ENCODE measurements at places on chromosomes 3 and 15.

DNA sequence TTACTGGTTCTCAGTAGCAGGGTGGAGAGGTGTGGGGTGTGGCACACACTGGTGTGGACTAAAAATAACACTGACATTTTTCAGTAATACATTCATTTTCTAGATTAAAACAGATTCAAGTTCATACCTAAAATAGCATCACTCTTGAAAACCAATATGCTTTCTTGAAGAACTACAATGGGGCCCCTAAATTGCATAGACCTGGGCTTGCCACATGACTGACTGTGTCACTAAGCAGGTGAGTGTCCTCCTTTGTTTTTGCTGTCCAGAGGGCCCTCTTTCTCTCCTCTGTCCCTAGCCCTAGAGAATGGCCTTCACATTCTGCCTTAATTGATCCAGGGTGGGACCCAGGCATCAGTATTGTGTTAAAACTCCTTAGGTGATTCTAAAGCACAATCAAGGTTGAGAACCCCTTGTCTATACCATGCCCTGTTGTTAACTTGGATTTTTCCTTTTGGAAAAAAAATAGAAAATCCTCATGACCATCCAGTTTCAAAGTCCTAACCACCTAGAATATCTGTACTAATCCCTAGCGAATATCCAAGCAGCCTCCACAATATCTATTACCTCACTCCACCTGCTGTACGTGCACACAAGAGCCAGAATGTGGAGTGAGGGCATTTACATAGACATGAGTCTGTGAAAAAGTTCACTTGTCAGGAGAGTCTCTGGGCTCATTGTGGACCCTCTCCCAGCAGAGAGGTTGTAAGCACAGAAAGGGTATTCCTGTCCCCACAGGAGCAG lies 18.7 kb upstream of the TMEM41A start:
- no peak for DNase-seq

DNA sequence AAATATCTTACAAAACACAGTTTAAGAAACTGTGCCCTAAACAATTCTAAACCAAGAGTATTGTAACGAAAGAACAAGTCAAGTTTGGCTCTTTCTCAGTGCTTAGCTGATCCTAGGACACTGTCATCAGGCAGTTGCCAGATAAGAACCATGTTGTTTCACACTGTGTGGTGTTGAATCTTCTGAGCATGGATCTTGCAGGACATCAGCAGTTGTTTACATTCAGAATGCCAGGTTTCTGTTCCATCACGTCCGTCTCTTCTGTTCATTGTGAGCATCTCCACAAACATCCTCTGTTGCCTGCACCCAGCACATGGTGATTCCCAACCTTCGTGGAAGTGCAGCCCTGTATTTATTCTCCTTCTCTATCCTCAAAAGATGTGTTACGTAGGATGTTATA lies 67.9 kb downstream of the DCUN1D1 start:
- no peak for DNase-seq

GRCh38 chr3:141269961-141270360 lies 38.3 kb downstream of the PXYLP1 start:
- DNase-seq: no peak

- no peak for DNase-seq
Observed at GRCh38 chr3:134309987-134310700, 59.5 kb upstream of the RYK start.

DNA sequence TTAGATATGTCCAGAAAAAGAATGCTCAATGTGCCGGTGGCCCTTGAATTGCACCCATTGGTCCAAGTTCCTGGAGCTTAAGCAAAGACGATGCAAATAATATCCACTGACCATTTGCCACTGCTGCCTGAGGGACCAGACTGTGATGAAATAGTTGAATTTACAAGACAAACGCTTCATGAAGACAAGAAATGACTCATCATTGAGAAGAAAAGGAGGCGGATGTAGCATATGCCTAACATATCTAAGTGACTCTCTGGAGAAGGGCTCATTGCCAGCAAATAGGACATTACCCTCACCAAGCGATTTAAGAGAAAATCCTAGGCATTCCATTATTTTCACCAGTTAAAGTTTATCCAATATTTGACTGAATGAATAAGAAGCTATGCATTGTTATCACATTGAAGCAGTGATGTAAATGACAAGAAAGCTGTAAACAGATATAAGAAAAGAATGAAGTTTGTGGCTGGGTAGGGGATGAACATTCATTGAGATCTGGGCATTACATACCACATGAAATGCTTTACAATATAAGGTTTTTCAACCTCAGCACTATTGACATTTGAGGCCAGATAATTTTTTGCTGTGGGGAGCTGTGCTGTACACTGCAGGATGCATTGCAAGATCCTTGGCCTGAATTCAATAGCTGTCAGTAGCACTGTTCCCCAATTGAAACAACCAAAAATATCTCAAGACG lies 48.9 kb upstream of the CPNE4 start:
- no peak for DNase-seq

GRCh38 chr15:69609176-69609575 lies 156.6 kb downstream of the RPLP1 start:
- no peak for DNase-seq

DNA sequence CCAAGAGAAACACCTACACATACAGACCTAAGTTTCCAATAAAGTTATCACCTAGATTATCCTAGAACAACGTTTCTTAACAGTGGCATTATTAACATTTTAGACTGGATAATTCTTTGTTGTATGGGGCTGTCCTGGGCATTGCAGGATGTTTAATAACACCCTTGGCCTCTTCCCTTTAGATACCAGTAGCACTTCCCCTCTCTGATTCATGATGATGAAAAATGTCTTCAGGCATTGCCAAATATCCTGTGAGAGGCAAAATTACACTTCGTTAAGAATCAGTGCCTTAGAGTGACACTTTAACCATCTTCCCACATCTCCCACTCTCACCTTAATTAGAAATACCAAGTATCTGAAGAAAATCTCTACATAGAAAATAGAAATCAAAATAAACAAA lies 352.6 kb downstream of the CGGBP1 start:
- DNase-seq: no peak

- no peak for DNase-seq
Observed at GRCh38 chr3:137972396-137972795, 37.6 kb upstream of the CLDN18 start.

DNA sequence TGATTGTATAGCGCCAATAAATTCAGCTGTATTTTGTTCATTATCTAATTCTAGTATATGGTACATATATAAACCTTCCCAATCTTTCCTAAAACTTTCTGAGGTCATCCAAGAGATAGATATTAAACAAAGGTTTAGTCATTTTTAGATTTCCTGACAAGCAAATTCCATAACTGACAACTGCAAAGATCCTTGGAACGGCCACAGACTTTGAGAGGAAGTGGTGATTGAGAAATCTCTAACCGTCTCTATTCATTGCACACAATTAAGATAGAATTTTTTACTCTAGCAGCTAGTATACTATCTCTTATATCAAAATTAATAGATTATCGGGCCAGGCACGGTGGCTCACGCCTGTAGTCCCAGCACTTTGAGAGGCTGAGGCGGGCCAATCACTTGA lies 4.7 kb downstream of the CSNK1G1 start:
- no peak for DNase-seq

DNA sequence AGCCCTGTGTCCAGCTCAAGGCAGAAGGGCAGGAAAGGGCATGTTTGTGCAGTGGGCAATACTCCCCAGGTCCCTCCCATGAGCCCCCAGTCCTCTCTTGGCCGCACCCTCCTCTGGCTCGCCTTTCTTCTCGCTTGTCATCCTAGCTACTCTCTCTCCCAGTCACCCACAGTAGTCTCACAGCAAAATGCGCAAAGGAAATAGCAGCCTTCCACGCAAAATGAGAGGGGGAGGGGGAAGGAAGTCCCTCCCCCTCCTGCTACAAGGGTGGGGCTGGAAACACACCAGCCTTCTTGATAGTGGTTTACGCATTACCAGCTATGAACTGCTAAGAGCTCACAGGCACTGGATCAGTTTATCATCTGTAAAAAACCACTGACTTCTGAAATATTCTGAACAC lies 83.8 kb downstream of the GADL1 start:
- no peak for DNase-seq

- no peak for DNase-seq
Observed at GRCh38 chr3:157785102-157785826, 282.0 kb upstream of the VEPH1 start.

GRCh38 chr3:43206632-43207031 lies 79.7 kb upstream of the SNRK start:
- no peak for DNase-seq

DNA sequence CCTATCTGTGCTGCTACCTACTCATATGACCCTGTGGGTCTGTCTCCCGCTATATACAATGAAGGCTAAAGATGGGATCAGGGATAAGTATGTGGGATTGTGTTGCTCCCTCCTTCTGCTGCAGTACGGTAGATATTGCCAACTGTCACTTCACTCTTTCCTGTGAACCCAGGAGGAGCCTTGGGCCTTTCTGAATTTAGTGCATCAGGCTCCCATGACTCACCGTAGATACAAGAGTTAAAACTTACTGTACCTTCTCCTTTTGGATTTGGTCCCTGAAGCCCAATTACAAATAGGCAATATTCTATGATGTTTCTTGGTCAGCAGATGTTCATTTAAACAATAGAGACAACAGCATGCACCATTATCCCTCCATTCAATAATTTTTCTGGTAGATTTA lies 27.4 kb downstream of the MITF start:
- no peak for DNase-seq

DNA sequence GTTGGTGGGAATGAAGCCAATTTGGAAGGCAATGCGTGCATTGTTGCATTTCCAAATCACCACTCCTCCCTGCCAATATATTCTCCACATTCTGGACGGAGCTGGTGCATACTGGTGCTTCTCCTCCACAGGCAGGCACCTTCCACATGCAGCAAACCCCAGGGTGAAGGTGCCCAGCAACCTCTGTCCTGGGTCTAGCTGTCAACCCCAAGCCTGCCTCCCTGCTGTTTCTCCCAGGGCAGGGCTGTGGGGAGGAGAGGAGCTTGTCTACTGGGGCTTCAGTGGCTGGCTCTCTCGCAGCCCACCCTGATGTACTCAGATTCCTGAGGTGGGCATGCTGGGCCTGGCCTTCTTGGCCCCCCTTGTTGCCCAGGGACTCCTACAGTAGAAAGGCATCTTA lies 20.1 kb downstream of the GASK1A start:
- DNase-seq: no peak

- DNase-seq: no peak
Observed at GRCh38 chr15:56772868-56773639, 39.7 kb upstream of the ZNF280D start.

DNA sequence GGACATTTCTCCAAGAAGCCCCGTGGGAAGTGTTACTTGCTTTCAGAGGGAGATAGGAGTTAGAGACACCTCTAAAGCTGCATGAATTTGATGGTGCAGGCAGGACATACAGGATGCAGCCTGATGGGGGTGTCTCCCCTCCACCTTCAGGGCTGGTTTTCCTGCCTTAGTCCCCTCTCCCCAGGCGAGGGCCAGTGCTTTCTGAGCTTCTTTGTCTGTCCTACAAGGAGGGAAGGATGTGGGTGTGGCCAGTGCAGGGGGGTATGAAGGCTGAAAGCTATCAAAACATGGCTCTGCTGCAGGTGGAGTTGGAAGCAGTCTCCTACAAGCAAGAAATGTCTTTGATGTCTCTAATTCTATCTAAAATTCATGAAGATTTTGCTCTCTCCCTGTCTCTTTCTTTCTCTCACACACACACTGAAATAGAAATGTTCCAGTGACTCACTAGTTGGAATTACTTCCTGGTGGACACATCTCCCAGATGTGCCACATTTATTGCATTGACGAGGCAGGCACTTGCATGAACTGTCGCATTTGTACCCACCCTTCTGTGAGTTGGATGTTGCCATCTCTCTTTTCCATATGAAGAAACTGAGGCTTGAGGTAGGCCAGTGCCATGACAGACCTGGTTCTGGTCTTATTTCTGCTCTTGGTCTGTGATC lies 13.9 kb upstream of the PODXL2 start:
- DNase-seq: peak; percentile 45

GRCh38 chr15:80831606-80832224 lies 52.5 kb downstream of the CEMIP start:
- DNase-seq: no peak

- DNase-seq: no peak
Observed at GRCh38 chr3:80000022-80000421, 232.2 kb upstream of the ROBO1 start.

- DNase-seq: no peak
Observed at GRCh38 chr15:77119446-77119845, 48.5 kb upstream of the TSPAN3 start.

DNA sequence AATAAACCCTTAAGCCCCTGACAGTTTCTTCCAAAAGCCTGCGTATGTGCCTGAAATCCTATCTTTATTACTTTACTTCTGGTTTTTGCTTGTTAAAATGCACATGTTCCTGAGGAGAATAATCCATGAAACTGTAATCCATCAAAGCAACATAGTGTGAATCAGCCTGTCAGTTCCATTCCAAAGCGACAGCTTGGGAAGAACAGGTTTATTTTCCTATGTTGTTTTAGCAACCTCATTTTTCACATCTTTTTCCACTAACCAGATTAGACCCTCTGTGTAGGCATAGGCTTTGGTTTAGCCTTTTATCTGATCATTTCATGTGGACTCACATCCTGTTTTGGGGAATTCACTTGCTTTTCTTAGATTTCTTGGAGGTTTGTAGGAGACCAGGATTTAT lies 988.0 kb downstream of the SQOR start:
- no peak for DNase-seq

DNA sequence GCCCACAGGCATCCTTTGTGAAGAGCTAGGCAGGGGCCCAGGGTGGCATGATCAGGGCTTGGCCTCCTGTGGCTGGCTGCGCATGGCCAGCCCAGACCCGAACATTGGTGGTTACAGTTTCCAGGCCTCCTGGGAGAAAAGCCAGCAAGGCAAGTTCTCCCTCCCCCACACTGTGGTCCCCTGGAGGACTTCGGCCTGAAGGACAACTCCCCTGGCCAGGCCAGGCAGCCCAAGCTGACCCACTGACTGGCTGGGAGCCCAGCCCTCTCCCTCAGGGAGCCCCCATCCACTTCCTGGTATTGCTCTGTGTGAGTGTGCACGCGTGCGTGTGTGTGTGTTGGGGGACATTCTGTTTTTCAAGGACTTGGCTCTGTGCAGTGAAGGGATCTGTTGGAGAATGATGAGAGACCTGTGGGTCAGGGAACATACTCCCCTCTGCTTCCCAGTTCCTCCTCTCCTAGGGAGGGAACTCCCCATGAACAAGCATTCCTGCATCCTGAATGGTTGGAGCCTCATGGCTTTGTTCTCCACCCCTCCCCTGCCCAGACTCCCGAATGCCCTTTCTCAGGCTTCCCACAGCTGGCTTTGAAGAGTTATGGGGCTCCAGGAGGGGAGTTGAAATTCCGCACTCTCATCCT lies 29.5 kb downstream of the CORO2B start:
- DNase-seq: no peak

- peak; percentile 84 for DNase-seq
Observed at GRCh38 chr15:48190932-48191573, 412 bp upstream of the CTXN2 start.

DNA sequence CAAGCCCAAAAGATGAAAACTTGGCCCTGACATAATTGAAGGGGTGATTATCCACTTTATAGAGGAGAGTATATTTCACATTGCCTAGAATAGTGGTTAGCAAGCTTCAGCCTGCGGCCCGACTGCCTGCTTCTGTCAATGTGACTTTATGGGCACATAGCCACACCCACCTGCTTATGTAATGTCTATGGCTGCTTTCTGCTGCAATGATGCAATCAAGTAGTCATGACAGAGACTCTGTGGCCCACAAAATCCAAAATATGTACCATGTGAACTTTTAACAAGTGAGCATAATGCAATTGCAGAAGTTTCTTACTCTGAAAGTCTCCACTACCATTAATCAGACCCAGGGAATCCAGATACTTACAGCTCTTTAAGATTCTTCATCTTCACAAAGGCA lies 103.1 kb downstream of the LRIG1 start:
- DNase-seq: peak; percentile 26
